ENCODE measurements at places on chromosomes 11 and 22. TPM values are rescaled to one million over a fixed set of nuclear protein-coding genes. Genes with fewer than 3 reads are reported as not detected.

Gene TPBGL
- 0.69 TPM for total RNA-seq

Gene GRIK4
- total RNA-seq: 0.25 TPM

Gene GRK3
- 11.5 TPM for total RNA-seq

Gene DERL3
- total RNA-seq: 24.7 TPM

Gene TMEM191B
- total RNA-seq: 5.2 TPM

Gene KCNC1
- total RNA-seq: 0.03 TPM

Gene RBM4B
- 18.2 TPM for total RNA-seq

Gene ANO1
- total RNA-seq: 15.1 TPM

DNA sequence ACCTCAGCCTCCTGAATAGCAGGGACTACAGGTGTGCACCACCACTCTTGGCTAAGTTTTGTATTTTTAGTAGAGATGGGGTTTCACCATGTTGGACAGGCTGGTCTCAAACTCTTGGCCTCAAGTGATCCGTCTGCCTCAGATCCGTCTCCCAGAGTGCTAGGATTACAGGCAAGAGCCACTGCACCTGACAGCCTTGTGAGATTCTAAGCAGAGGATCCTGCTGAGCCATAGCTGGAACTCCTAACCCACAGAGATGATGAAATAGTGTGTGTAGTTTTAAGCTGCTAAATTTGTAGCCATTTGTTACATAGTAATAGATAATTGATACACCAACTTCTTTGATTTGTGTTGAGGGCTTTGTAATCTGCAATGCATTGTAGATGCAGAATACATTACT is 51.1 kb downstream of the CLMP start:
- DNase-seq: no peak

GRCh38 chr11:7514099-7514591 is 346 bp downstream of the PPFIBP2 start:
- no peak for DNase-seq

DNA sequence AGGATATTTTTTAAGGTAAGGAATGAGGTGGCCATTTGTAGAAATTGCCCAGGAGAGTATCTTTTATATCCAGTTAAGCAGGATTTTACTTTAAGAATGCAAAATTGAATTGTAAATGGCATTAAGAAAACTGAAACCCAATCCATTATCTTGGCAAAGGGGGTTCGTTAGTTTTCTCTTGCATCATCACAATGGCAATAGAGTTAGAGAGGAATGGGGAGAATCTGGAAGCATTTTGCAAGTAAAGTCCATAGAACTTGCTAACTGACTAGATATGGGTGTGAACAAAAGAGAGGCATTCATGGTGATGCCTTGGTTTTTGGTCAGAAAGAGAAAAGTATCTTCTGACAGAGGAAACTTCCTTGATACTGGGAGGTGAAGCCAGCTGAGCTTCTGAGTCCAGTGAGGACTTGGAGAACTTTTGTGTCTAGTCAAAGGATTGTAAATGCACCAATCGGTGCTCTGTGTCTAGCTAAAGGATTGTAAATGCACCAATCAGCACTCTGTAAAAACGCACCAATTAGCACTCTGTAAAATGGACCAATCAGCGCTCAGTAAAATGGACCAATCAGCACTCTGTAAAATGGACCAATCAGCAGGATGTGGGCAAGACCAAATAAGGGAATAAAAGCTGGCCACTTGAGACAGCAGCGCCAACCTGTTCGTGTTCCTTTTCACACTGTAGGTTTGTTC is 3.6 kb upstream of the CCDC117 start:
- DNase-seq: no peak

- no peak for DNase-seq
Measured at GRCh38 chr11:10418259-10418949, 36.7 kb upstream of the AMPD3 start.

DNA sequence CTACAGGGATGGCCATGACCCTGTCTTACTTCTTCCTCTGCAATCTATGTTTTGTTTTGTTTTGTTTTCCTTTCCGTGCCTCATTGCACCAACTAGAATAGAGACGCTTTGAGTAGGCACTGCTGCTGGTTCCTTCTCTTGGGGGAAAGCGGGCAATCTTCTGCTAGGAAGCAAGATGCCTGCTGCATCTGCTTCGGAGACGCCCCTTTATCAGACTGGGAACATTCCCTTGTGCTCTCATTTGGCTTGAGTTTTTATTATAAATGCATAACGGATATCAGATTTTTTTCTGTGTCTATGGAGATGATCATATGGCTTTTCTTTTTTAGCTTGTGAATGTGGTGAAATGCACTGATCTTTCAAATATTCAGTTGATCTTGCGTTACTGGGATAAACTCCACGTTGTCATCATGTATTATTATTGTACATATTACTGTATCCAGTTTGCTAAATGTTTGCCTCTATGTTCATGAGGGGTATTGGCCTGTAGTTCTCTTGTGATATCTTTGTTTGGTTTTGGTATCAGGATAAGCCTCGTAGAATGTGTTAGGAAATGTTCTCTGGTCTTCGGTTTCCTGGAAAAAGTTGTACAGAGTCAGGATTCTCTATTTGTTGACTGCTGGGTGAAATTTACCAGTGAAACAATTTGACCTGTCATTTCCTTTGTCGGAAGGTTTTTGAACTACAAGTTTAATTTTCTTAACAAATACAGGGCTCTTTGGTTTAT is 23.4 kb upstream of the KRTAP5-6 start:
- no peak for DNase-seq

GRCh38 chr22:32269316-32269715 is 14.2 kb upstream of the SLC5A4 start:
- no peak for DNase-seq

DNA sequence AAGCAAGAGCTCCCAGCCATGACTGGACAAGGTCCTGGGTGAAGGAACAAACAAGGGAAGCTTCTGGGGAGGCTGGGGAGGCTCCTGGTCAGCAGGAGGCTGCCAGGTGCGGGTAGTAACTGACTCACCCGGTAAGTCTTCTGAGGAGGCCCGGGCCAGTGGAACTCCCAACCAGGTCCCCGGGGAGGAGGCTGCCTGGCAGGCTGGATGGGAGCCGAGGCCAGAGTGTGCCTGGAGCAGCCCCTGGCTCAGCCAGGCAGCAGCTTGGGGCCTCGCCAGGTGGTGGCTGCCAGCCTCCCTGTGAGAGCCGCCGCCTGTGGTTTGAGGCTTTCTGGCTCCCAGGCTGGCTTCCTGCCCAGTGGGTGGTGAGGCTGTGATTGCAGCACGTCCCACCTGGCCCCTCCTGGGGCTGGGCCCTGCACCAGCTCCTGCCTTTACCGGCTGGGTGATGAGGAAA is 46.2 kb downstream of the IGF2 start:
- no peak for DNase-seq

GRCh38 chr11:70060611-70061293 is 17.4 kb upstream of the ANO1 start:
- no peak for DNase-seq

- no peak for DNase-seq
Measured at GRCh38 chr22:25012741-25013143, 60.2 kb downstream of the KIAA1671 start.

DNA sequence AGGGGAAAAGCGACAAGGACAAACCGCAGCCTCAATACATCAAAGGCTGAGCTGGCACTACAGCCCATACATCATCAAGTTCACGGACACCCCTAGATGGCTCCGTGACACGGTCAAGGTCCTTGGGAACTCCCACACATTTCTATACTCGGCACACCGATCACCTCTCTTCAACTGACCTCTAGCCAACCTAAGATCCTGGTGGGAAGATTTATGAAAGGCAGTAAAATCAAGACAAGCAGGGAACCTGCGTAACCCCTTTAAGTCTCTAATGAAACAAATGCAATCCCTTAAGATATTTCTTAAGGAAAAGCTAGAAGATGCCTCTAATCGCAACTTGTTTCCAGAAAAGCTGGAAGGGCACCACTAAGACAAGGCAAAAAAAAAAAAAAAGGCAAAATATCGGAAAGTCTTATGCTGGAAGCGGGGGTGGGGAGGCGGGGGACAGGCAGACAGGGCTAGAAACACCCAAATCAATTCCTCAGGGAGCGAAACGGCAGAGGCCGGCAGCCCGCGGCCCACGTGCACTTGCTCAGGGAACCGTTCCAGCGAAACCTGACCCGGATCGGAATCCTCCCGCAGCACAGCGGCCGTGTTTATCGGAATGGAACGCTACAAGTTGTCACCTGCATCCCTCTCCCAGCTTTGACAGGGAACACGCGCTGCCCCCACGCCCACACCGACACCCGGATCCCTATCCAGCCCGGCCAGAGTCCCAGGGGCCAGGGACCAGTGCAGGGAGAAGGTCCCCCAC is 1.4 kb downstream of the ARHGAP20 start:
- peak; percentile 86 for DNase-seq

DNA sequence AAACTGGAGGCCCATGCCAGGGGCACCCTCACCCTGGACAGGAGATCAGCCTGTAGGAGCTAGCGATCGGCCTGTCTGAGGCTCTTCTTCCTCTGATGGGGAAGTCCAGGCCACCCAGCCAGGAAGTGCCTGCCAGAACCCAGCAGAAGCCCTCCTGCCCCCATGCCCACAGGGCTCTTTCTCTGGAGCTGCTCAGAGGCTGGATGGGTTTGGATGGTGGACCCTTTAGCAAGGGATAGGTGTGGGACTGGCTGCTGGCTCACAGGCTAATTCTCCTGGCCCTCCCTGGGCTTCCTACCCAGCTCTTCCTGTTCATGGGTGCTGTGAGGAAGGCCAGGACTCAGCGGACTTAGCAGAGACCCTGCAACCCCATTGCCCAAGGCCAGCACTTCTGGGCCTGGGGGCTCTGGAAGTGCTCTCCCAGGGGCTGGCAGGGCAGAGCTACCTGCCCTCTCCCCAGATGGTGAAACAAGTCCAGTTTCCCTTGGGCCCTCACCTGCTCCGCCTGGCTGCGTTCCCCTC is 7.6 kb downstream of the FXYD2 start:
- peak; percentile 35 for DNase-seq

DNA sequence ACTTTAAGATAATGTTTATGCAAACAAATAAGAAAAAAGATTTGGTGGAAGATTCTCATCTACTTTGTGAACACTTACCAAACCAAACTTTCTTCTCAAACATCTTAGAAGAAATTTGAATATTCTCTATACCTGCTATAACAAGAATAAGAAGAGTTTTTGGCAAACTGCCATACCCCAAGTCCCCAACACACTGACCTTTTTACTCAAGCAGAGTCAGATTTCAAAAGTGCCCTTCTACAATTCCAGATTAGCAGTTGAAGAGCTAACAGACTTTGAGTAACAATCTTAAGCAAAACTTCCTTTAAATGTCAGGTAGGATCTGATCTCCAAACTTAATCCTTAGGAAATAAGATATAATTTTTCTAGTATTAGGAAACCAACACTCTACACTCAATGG is 33.9 kb downstream of the TSG101 start:
- no peak for DNase-seq

DNA sequence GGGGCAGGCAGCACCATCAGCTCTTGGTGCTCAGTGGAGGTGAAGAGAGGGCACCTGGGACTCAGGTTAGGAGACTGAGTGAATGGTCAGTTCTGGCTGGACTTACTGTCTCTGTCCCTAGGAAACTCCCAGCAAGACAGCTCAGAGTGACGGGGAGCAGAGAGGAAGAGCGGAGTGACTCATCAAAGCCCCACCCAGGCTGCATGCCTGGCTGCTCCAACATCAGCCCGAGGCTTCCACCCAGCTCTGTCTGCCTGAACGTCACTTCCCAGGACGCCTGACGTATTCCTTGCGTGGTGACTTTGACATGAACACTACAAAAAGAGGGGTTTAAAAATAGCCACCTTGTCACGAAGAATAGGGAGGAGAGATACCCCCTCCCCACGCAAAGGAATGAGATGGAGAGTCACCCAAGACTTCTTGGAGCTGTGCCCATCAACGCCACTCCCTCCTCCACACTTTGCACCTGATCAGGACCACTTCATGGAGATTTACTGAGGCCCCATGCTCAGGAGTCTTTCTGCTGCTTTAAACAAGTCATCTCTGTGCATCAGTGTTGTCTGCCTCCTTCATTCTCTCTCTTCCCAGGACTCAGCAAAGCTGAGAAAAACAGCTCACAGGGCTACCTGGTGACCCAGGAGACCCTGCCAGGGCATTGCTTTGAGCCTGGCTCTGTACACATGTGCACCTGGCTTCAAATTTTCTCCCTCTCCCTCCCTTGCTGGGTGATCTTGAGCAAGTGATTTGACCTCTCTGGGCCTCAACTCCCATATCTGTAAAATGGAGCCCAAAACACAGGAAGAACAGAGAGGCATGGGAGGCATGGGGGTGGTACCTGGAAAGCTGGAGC is 83.1 kb downstream of the MN1 start:
- DNase-seq: peak; percentile 36

DNA sequence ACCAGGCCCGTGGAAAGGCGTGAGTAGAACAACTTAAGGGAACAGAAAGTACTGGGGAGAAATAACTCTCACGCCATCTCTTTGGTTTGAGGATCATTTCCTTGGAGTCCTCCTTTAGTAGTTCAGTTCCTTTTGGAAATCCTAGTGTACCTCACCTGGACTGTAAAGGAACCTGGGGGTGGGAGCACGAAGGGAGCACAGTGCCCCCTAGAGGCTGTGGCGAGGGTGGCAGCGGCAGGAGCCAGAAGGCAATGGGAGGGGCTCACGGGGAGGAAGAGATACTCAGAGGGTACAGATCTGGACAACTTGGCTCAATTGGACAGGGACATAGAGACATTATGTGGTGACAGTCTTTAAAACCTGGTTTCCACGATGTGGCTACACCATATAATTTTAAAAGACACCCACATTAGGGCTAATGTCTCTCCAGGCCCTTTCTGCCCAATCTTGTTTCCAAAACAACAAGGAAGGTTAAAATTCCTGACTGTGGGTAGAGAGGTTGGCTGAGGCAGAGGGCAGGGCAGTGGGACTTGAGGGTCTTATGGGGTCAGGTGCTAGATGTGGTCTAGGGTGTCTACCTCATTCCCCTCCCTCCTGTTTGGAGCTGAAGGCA is 87.0 kb downstream of the CSNK2A3 start:
- DNase-seq: peak; percentile 44

- DNase-seq: no peak
Measured at GRCh38 chr22:49312601-49313000, 515.1 kb downstream of the BRD1 start.

- DNase-seq: no peak
Measured at GRCh38 chr11:119338965-119339588, 1.6 kb downstream of the C1QTNF5 start.

DNA sequence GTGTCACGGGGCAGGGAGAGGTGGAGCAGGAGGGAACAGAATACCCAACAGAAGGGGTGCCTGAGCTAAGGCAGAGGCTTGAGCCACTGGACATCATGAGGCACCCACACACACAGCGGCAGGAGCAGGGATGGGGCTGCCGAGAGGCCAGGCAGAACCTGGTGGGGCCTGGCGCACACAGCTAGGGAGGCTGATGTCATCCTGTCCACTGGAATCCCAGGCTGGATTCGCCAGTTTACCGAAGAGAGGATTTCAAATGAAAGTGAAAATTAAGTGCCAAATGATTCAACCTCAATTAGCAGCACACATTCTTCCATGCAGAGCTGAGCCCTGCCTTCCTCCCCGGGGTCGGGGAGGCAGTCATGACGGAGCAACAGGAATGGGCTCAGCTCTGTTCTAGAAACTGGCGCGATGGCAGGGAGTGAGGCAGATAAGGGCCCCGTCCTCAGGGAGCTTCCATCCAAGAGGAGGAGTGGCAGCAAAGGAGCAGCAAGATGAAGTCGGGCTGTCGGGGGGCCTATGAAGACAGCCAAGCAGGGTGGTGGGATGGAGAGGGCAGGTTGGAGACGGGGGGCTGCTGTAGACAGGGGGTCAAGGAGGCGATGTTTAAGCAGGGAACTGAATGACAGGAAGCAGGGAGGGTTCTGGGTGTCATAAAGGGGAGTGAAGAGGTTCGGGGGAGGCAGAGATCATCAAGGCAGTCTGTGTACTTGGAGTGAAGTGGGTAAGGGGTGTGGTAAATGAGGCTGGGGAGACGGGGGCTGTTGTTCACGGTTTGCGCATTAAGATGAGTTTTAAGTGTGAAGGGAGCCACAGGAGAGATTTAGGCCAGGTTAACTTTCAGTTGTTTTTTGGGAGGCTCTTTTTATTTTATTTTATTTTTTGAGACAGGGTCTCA is 6.4 kb downstream of the RAC2 start:
- no peak for DNase-seq
